ENCODE measurements at places on chromosomes 1 and 21. TPM values are rescaled to one million over a fixed set of nuclear protein-coding genes. Genes with fewer than 3 reads are reported as not detected.

The MROH9 gene
- total RNA-seq, result not detected

The FAM3B gene
- total RNA-seq, result not detected

The VCAM1 gene
- total RNA-seq, result 0.08 TPM

The TRIM17 gene
- 4.0 TPM for total RNA-seq

DNA sequence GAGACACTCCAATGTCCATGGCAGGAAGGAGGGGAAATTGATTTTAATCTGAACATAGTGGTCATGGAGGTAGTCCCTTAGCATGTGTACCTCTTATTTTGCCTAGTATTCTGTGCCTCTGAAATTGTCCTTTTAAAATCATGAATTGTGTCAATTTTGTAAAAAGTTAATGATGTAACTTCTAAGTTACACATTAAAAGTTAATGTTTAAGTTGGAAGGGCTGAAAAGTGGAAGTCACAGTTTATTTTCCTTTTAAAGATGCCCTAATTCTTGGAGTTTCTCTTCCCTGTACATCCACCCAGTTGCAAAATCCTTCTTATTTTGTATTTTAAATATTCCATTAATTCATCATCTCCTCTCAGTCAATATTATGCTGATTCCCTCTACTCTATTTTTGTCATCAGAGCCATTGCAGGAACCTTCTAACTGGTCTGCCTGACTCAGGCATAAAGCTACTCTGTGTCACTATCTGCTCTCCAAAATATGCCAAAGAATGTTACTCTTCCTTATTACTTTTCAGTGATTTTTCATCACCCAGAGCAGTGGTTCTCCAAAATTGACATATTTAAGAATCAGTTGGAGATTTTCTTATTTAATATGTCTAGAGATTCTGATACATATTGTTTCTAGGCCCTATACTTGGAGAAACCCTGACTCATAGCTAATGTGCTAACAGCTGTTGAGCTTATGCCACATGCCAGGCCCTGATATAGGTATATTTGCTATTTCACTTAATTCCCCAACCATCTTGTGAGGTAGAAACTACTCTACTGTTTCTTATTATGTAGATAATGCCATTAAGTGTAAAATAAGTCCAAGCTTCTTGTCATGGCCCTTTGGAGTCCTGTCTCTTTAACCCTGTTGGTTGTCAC is 5.1 kb downstream of the HOOK1 start:
- no peak for DNase-seq

GRCh38 chr1:223350361-223350908 is 13.5 kb downstream of the SUSD4 start:
- DNase-seq, result no peak

- DNase-seq, result no peak
Measured at GRCh38 chr1:36086529-36087232, 2.0 kb upstream of the ADPRS start.

DNA sequence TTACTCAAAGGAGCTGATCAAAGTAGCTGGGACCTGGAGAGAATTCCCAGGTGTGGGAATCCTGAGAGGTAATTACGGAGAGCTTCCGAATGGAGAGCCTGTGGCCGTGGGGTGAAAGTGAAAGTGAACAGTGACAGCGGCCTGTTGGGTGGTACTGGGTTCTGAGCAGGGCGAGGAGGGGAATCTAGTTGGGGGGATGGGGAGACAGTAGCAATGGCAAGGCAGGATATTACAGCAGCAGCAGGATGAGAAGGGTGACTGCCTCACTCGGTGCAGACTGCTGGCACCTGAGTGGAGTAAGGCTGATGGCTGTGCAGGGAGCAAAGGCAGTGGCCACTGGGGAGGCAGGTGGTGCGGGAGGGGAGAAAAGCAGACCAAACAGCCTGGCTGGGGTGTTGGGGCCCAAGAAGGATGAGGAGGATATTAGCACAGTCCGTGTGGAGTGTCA is 70.3 kb upstream of the PRDX6 start:
- DNase-seq, result no peak

DNA sequence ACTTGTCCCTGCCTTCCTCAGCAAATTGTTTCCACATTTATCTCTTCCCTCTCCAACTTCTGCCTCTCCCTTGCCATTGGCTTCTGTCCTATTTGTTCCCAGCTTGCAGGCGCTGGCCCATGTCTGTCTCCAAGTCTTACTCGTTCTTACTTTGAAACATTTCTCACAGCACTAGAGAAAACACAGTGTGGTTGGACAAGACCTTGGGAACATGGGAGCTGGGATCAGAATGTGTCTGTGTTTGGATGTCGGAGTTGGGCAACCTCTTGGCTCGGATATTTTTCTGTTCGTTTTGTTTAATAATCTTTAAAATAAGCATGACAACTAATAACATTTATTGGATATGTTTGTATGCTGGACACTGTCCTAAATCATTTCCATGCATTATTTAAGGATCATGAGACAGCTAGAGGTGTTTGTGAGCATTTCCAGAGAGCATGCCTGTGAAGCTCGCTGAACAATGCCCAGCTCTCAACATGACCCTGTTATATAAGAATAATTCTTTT is 5.9 kb upstream of the BRWD1 start:
- DNase-seq, result no peak

- DNase-seq, result no peak
Measured at GRCh38 chr1:221670081-221670480, 71.8 kb downstream of the DUSP10 start.

GRCh38 chr1:182315167-182315556 is 76.4 kb downstream of the GLUL start:
- DNase-seq, result no peak
